M059J (cell line): ENCODE measurements at places on chromosomes 13 and 19. TPM values are rescaled to one million over a fixed set of nuclear protein-coding genes. Genes with fewer than 3 reads are reported as not detected.

DNA sequence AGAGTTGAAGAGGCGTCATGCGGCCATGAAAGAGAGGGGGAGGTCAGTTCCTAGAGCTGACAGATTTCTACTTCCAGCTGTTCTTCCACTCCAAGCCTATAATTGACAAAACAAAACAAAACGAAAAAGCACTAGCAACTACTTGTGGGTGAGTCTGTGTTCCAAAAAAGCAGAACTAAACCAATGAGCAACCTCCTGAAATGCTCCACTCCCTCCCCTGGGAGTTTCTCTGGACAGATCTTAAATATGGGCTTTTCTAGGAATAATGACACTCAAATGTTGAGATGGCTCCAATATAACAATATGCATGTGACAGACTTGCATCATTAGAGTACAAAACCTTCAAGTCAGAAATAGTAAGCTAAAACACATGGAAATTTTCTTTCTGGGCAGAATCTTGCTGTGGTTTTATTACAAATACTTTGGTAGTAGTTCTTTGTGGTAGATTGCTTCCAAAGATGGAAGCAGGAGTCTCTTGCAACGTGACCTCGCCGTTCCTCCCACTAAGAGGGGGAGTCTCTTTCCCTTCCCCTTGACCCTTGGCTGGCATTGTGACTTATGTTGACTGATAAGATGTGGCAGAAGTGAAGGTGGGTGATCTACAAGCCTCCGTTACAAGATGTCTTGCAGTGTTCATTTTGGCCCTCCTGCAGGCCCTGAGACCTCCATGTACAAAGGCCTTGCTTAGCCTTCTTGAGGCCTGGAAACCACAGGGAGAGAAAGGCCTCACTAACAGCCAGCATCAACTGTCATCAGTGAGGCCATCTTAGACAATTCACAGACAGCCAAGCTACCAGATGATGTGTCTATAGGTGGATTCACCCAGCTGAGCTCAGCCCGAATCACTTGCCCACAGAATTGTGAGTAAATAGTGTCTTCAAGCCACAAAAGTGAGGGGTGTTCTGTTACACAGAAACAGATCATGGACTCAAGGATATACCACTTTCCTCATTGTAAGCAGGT is 173.1 kb upstream of the RFC3 start:
- no peak for DNase-seq

DNA sequence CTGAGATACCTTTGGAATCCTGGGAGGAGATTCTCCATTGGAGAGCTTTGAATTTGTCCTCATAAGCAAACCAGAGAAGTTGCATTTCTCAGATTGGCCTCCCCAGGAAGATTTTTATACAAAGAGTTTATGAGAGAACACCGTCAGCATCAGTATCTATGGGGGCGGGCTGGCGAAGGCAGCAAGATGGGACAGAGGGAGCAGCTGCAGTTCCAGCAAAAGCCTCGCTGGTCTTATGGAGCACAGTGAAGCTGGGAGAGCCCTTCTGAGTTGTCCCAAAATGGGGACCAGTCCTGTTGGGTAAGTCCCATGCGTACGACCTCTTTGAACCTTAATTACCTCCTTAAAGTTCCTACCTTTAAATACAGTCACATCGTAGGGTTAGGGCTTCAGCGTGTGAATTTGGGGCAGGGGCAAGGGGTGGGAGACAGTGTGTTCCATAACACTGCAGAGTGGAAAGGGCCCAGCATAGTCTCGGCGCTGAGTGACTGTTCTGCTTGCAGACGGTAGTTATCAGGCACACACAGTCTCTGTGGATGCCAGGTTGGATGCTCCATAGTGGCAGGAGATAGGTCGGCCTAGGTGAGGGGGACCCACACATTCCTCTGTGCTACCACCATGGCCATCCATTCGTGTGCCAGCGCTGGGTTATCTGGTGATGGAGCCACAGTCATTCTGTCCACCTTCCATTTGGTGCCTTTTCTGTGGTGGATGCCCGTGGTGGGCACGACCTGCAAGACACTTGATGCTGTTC is 34.9 kb upstream of the GPR183 start:
- no peak for DNase-seq

GRCh38 chr13:34312578-34312977 is 494.6 kb downstream of the RFC3 start:
- DNase-seq, result no peak

- no peak for DNase-seq
Observed at GRCh38 chr19:28168557-28168956, 1044.4 kb downstream of the UQCRFS1 start.

DNA sequence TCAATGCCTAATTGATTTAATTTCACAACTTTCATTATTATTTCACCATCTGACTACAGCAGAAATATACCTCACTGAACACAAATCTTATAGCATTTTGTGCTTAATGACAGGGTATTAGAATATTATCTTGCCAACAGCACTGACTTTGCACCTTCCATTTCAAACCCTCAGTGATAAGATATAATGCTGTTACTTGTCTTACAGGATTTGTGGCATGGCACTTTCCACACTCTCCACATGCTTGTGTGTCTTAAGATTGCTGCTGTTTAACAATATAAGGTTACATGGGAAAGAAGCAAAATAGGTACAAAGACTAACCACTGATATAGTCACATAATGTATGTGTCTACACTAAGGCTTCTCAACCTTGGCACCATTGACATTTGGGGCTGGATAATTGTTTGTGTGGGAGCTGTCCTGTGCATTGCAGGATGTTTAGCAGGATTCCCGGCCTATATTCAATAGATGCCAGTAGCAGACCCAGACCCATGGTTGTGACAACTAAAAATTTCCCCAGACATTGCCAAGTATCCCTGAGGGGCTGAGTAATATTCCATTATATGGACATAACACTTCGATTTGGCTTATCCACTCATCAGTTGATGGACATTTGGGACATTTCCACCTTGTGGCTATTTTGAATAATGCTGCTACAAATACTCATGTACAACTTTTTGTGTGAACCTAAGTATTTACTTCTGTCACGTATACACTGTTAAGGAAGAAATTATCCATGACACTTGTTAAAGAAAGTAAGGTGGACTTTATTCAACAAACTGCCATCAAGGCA is 5.7 kb upstream of the DIAPH3 start:
- DNase-seq, result no peak

- no peak for DNase-seq
Observed at GRCh38 chr13:100298691-100299090, 209.8 kb downstream of the PCCA start.

- peak; percentile 92 for DNase-seq
Observed at GRCh38 chr19:3175781-3176714, 2.5 kb upstream of the S1PR4 start.

GRCh38 chr13:112894673-112895481 is 74.1 kb upstream of the MCF2L start:
- no peak for DNase-seq

GRCh38 chr19:47786566-47786965 is 8.1 kb downstream of the SELENOW start:
- no peak for DNase-seq

DNA sequence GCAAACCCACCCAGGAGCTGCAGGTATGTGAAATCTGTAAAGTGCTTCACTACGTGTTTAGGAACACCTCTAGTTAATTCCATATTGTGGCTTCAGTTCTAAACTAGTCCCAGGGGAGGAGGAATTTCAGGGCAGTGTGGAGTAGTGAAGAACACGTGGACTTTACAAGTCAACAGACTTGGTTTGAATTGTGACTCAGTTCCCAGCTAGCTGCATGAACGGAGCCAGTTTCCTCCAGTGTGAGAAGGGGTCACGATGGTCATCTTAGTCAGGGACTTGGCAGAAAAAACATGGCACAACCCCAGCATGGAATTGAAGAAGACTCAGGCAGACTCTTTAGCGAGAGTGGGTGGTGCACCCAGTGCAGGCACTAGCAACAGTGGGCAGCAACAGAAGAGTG is 175.7 kb upstream of the UBL3 start:
- peak; percentile 85 for DNase-seq

DNA sequence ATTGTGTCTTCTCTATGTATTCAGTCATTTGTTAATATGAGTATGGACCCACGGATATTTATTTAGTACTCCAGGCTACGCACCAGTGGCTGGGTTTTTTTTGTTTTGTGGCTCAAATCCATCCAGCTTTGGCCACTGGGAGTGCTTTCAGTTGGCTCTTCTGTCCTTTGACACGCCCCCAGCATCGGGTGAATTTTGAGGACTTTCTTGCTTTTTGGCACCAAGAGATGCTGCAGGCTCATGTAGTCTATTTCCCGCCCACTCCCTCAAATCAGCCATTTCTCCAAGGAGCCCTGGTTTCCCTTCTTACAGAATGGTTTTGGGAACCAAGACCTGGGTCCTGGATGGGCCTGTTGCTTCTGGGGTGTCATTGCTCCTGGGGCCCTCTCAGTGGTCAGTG is 55.8 kb downstream of the SMARCA4 start:
- DNase-seq, result no peak

DNA sequence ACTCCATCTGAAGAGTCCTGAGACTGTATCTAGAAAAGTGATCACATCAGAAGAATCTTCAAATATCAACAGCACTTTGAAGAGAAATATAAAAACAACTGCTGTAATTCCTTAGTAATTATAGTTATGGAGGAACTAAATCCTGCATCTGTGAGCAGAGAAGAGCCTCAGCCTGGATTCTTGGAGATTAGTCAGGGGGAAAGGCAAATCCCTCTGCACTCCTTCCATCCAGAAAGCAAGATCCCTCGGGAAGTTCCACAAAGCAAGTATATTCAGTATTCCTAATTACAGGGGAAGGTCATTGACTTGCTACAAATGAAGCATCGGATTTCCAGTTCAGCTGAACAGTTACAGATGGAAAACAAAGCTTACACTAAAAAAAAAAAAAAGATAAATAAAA is 256.6 kb upstream of the IPO5 start:
- no peak for DNase-seq

GRCh38 chr19:10007371-10008183 is 2.7 kb downstream of the COL5A3 start:
- DNase-seq, result peak; percentile 57

- DNase-seq, result no peak
Observed at GRCh38 chr19:924553-925086, 1.2 kb upstream of the ARID3A start.

DNA sequence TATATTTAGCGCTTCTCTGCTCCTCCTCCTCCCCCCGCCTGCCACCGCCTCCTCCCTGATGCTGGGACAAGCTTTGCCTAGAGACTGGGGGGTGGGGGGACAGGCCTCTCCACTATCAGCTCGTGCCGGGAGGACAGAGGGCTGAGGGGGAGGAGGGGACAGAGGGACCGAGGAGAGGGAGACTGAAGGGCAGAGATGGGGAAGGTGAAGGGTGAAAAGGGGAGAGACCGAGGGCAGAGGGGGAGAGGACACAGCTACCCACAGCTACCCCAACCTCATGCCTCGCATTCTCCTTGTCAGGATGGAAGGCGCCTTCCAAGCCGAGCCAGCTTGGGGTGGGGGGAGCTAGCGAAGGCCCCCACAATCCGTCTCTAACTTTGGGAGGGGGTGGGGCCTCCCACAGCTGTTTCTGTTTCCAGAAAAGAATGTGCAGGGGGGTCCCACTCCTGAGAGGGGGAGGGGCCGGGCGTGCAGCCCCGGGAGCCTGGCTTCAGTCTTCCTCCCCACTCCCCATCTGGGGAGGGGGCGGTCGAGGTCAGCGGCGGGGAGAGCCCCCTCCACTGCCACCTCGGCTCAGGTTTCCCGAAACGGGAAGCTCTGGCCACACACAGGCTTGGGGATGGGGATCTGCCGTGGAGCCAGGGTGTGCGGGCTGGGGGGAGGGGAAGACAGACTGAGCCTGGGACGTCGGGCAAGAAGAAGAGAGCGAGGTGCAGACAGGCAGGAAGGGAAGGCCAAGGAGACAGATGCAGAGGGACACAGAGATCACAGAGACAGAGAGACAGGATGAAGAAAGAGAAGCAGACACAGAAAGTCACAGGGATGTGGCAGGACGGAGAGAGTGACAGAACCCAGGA is 1.6 kb downstream of the DACT3 start:
- peak; percentile 24 for DNase-seq

DNA sequence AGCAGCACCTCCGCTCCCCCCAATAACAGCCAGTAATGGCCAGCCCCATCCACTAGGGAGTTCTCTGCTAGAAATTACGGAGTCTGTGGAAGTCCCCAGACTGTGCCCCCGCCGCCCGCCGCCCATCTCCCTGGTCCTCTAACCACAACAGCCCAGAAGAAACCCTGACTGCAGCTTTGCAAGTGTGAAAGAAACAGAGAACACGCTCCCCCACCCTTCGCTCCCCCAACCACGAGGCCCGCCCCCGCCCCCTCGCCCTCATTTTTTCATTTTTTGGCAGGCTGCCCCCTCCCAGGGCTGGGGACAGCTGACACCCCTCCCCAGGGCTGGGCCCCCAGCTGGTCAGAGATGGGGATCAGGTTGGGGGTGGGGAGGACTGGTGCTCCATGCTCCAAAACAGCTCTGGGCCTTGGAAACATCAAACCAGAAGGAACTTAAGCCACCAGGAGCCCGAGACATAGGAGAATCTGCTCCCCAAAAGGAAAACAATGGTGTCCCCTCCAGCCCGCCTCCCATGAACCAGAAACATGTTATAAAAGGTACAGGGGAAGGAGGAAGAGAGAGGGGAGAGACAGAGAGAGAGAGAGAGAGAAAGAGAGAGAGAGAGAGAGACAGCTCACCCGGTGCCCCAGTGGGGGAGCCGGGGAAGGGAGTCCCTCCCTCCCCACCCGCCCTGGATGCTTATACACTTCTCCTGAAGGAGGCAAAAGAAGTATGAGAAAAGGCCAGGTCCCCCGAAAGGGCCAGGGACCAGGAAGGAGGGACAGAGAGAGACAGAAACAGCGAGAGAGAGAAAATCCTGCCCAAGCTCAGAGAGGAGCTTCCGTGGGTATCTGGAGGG is 29.8 kb upstream of the ASF1B start:
- no peak for DNase-seq

- no peak for DNase-seq
Observed at GRCh38 chr13:51305271-51305967, 34.1 kb upstream of the SERPINE3 start.

Gene PSG5
- 44.3 and 48.9 TPM in 2 replicates for total RNA-seq

Gene PRODH2
- total RNA-seq, result not detected in 2 replicates

Gene MBD3L2
- total RNA-seq, result not detected in 2 replicates

Gene ARRDC2
- total RNA-seq, result 9.4 and 12.8 TPM in 2 replicates

Gene LYPD5
- 2.1 and 5.5 TPM in 2 replicates for total RNA-seq
